ENCODE measurements at places on chromosomes 16 and 17.

DNA sequence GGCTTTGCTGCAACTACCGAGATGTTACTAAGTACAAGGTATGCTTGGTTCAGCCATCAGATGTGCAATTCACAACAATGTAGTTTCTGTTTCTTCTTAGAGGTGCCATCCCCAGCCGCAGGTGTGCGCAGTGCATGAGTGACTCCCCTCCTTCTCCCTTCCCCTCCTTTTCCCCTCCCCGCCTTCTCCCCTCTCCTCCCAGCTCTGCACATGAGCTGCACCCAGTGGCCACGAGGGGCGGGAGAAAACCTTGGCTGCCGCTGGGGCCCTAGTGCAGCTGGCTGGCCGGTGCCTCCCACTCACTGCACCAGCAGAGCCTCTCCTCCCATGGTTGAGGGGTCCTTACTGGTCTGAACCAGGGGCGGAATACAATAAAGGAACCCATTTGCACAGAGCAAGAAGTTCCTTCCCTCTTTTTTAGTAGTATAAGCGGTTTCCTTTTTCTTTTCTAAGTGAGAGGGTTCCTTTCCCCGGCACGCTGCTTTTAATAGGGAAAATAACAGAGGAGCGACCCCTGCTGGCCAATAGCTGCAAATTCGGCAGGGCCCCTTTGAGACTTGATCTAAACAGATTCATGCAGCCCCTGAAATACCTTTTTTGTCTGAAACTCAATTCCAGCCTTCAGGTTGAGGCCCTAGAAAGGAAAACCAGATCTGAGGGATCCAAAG, 7.8 kb upstream of the CCL15 start:
- no peaks in the 10 kb centered on the region for H3K36me3 ChIP-seq
- DNase-seq = peak; percentile 27
- peaks cover 5% of the 10 kb centered on the region for H3K27me3 ChIP-seq
- H3K4me1 ChIP-seq = peaks cover 7% of the 10 kb centered on the region
- no peak overlapping the region for H3K27ac ChIP-seq

DNA sequence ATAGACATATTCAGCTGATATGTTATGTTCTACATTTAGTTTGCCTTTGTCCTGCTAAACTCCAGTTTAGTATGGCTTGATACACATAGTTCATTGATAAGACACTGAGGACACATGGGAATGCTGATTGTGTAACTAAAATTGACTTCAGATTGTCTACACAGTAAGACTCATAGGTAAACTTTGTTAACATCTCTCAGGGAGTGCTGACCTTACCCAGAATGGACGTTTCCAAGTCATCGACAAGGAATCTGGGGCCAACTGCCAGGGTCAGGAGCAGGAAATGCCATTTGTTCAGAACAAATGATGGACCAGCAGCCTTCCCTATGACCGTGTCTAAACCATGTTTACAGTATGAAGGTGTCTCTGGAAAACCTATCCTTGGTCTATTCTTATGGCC, 58.7 kb downstream of the DYNLRB2 start:
- no peak overlapping the region for H3K27ac ChIP-seq
- H3K36me3 ChIP-seq = peaks cover 17% of the 10 kb centered on the region
- no peak for DNase-seq

- no peak for DNase-seq
- H3K36me3 ChIP-seq = peaks cover 3% of the 10 kb centered on the region
- H3K27ac ChIP-seq = peak overlapping the region; percentile 59
- peaks cover 18% of the 10 kb centered on the region for H3K27me3 ChIP-seq
Observed at GRCh38 chr17:73719588-73720071, 75.4 kb upstream of the SDK2 start.

DNA sequence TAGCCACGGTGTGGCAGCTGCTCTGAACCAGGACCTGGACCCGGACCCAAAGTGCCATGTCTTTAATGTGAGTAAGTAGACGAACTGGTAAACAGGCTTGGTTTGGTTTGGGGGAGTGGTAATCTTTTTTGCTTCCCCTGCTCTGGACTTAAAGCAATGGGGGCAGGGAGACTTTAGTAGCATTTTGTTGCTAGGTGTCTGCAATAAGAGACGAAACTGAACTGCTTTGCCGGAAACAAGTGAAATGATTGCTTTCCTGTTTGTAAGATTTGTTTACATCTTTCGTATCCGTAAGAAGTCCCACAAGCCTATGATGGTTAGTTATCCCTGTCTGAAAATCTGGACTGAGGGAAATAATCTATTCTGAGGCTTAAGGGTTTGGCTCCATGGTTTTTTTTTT, 21.5 kb downstream of the PRCD start:
- peak overlapping the region; percentile 46 for H3K4me3 ChIP-seq
- DNase-seq = no peak
- peaks cover 71% of the 10 kb centered on the region for H3K4me1 ChIP-seq

DNA sequence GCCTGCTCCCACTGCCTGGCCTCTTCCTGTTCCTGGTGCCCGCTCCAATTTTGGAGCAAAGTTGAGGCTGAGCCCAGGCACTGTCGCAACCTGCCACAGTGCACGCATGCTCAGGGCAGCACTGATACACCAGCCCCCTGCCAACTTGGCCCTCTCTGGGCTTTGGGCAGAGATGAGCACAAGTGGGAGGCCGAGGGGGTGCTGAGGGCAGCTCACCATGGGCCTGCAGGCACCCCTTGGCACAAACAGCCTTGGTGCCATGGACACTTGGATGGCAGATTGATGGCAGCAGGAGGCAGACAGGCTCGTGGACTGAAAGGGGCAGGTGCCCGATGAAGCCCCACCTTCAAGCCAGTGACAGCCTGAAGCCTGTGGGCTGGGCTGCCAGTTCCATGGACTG, 42.9 kb downstream of the PIGL start:
- no peak overlapping the region for H3K4me3 ChIP-seq
- H3K27ac ChIP-seq = no peak overlapping the region
- H3K36me3 ChIP-seq = peaks cover 11% of the 10 kb centered on the region

GRCh38 chr17:21250854-21251253, 2.4 kb downstream of the NATD1 start:
- H3K27me3 ChIP-seq = peaks cover 8% of the 10 kb centered on the region
- peaks cover 12% of the 10 kb centered on the region for H3K4me1 ChIP-seq
- no peak overlapping the region for H3K27ac ChIP-seq
- no peak for DNase-seq

GRCh38 chr16:1825864-1826690, 548 bp downstream of the HAGH start:
- peak overlapping the region; percentile 86 for H3K27ac ChIP-seq
- peaks cover 6% of the 10 kb centered on the region for H3K36me3 ChIP-seq
- peaks cover 41% of the 10 kb centered on the region for H3K4me1 ChIP-seq
- DNase-seq = peak; percentile 74

GRCh38 chr17:74603037-74603635, 11.1 kb upstream of the CD300LD start:
- H3K36me3 ChIP-seq = no peaks in the 10 kb centered on the region
- H3K27ac ChIP-seq = peak overlapping the region; percentile 31
- H3K4me1 ChIP-seq = peaks cover 29% of the 10 kb centered on the region
- peak; percentile 40 for DNase-seq
- H3K27me3 ChIP-seq = peaks cover 41% of the 10 kb centered on the region
- H3K4me3 ChIP-seq = no peak overlapping the region

DNA sequence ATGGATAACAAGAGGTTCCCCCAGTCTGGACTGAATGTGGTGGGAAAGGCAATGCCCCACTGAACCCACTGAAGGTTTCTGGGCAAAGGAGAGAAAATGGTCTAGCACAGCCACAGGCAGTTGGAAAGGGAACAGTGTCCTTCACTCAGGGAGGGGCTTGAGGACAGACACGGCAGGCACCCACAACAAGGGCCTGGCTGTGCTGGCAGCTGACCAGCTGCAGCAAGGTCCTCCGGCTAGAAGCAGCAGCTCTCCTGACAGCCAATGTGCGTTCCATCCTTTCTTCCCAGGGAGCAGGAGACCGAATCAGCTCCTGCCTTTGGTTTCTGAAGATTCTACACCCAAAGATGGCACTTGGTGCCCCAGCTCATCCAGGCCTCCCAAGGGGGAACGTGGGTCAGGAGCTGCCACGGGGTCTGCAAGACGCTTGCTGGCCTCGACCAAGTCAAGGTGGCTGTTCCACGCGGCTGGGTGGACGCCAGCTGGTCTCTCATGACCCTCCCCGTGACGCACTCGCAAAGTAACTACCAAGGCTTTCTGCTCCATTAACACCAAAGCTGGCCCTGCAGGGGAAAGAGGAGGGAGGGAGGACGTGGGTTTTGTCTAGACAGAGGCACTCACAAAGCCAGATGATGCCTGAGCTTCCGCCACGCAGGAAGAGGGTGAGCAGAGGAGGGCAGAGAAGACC, 11.1 kb downstream of the ABR start:
- H3K27me3 ChIP-seq = no peaks in the 10 kb centered on the region
- no peak overlapping the region for H3K27ac ChIP-seq
- H3K4me1 ChIP-seq = peaks cover 10% of the 10 kb centered on the region
- DNase-seq = no peak
- H3K4me3 ChIP-seq = no peak overlapping the region

DNA sequence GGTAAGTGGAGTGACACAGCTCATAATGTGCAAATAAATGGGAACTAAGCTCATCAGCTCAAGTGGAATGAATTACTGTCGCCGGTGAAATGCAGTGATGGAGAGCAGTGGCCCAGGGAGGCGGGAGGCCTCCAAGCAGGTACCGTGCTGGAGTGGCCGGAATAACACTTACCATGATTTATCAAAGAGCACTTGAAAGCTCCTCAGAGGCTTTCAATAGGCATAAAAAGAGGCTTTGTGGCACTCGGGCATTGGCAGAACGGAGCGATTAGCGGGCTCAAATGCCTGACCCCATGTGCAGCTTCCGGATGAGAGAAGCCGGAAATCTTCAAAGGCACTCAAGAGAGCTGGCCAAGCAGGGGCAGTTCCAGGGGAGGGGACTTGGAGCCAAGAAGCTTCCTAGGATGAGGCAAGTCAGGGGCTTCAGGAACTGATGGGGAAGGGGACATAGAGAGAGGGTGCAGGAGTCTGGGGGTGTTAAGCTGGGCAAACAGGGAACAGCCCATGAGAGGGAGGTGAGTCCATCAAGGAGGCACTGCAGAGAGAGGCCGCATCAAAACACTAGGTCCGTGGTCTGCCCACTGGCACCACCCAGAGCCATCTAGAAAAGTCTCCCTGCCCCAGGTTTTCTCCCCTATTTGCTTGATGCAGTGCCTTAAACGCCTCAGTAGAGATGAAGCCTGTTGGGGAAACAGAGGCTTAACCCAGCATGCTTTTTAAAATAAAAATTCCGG, 144.0 kb upstream of the IRX6 start:
- no peak overlapping the region for H3K4me3 ChIP-seq
- DNase-seq = no peak
- no peaks in the 10 kb centered on the region for H3K36me3 ChIP-seq
- no peak overlapping the region for H3K27ac ChIP-seq
- no peaks in the 10 kb centered on the region for H3K27me3 ChIP-seq

DNA sequence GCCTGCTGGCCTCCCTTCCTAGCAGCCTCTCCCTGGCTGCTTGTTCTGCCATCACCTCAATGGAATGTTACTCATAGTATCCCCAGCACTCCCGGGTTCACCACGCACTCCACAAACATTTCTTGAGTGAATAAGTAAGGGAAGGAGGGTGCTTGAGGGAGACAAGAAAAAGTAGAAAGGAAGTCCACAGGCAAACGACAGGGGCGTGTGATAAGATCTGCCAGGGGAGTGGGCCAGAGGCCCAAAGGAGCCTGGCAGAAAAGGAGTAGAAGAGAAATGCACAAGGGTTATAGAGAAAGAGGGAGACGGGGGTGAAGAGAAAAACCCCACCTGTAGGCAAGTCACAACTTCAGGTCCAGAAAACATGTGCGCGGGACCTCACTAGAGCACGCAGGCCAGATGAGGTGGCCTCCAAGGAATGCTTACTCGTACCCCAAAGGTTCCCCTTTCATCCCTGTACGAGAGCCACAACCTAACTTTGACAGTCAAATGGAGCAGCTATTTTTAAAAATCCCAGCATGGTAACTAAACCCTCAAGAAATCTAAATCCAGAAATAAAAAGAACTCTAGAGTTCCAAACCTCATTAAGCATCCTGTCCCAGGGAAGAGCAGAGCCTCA, 6.6 kb downstream of the ZDHHC7 start:
- no peak overlapping the region for H3K4me3 ChIP-seq
- peaks cover 38% of the 10 kb centered on the region for H3K4me1 ChIP-seq
- DNase-seq = no peak
- H3K27ac ChIP-seq = no peak overlapping the region
- H3K27me3 ChIP-seq = no peaks in the 10 kb centered on the region
- peaks cover 13% of the 10 kb centered on the region for H3K36me3 ChIP-seq

DNA sequence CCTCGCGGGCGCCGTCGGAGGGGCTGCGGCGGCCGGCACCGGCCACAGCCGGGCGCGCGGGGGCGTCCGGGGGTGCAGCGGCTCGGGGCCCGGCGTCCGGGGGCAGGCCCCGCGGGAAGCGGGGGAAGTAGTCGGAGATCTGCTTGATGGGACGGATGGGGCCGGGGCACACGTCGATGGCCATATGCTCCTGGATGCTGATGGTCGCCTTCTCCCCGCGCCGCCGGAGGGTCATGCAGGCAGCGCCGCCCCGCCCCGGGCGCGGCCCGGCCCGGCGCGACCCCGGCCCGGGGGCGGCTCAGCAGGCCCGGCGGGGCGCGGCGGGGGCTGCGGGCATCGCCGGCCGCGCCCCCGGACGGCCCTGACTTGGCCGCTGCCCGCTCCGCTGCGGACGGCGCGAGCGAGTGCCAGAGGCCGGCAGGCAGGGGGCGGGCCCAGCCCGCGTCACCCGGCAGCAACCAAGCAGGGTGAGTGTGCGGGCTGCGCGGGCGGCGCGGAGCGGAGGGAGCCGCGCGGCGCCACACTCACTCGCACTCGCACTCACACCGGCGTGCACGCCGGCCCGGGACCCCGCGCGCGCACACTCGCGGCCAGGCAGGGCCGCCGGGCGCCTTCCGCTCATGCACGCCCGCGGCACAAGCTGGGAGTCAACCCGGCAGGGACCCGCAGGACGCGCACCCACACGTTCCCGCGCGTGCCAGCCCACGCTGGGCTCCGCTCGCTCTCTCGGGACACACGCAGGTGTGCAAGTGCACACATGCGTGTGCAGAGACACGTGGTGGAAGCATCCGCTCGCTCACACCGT, at the start of gene DOC2B:
Gene DOC2B, minus strand, starts transcription at position 406 of the 805 bp plus-strand sequence. Its CDS starts 171 bp downstream, at position 235.
- H3K27me3 ChIP-seq = peaks cover 38% of the 10 kb centered on the region
- no peaks in the 10 kb centered on the region for H3K4me1 ChIP-seq
- H3K4me3 ChIP-seq = no peak within 1 kb of the TSS
- H3K27ac ChIP-seq = no peak within 1 kb of the TSS
- H3K36me3 ChIP-seq = no peaks in the 10 kb centered on the region
- DNase-seq = no peak

- no peaks in the 10 kb centered on the region for H3K36me3 ChIP-seq
- no peak overlapping the region for H3K27ac ChIP-seq
- peaks cover 11% of the 10 kb centered on the region for H3K27me3 ChIP-seq
Observed at GRCh38 chr17:56499799-56500388, 93.6 kb upstream of the NOG start.

Data from activated CD8-positive, alpha-beta T cell treated with anti-CD3 and anti-CD28 coated beads, Interleukin-2, amount 10 ng/mL, durations not matched to agents 7 days and 5 days (primary cell).